ENCODE measurements at places on chromosomes 1 and 21.

DNA sequence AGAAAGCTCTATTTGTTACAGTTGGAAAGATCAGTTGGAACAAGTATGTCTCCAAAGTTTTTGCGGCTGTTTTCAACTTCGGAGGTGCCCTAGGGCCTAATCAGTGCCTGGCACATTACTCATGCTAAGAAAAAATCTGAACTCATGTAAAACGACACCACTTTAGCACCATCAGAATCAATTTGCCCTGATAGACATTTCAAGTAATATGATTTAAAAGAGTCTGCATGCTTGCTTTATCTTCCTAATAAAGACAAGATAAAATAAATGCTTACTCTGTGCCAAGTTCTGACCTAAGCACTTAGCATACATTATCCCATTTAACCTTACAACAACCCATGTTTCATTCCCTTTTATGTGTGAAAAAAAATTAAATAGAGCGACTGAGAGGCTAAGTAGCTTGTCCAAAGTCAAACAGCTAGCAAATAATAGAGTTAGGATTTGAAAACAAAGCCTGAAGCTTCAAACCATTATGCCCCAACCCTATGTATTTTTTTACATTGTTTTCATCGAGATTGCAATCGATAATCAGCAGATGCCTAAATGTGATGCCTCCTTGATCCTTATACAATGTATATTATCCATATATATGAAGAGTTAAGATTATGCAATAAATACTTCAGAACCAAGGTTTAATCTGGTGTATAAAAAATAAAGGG lies 91.3 kb downstream of the DENND1B start:
- DNase-seq = no peak

GRCh38 chr1:5779608-5780323 lies 212.5 kb downstream of the NPHP4 start:
- DNase-seq = no peak

- no peak for DNase-seq
These were observed 90.4 kb downstream of the INTS7 start for GRCh38 chr1:211944733-211945500.

- no peak for DNase-seq
These were observed 92.5 kb upstream of the ADGRL2 start for GRCh38 chr1:81708250-81708649.

- no peak for DNase-seq
These were observed 55.2 kb downstream of the MTR start for GRCh38 chr1:236850077-236850979.

- peak; percentile 61 for DNase-seq
These were observed 37.3 kb upstream of the COL6A2 start for GRCh38 chr21:46060596-46061061.

DNA sequence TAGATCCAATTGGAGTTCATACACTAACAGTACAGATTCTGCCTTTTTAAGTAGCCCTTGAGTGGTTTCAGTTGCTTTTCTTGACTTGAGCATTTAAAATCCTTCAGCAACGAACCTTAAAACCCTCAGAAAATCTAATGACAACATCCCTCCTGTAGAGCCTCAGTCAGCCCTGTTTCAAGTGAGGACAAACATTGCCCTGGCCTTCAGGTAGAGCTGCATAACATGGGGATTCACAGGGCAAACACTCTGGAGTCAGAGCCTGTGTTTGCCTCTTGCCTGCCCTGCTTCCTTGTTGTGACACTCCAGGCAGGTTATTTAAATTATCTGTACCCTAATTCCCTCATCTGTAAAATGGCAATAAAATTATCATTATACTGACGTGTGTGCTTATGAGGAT lies 96.1 kb upstream of the KCNA3 start:
- DNase-seq = no peak

DNA sequence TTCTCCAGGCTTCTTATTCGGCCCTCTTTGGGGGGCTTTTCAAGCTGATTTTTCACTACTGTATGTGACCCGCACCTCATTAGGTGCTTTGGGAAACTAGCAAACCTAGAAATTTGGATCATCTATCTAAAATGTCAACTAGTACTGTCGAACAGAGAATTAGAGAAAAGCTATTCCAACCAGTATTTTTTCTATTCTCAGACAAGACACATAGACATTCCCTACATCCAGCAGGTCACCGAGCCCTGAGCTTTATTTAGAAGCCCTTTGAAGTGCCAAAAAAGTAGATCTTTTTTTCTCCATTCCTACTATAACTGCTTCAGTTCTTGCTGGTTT lies 310 bp upstream of the SSR2 start:
- no peak for DNase-seq

DNA sequence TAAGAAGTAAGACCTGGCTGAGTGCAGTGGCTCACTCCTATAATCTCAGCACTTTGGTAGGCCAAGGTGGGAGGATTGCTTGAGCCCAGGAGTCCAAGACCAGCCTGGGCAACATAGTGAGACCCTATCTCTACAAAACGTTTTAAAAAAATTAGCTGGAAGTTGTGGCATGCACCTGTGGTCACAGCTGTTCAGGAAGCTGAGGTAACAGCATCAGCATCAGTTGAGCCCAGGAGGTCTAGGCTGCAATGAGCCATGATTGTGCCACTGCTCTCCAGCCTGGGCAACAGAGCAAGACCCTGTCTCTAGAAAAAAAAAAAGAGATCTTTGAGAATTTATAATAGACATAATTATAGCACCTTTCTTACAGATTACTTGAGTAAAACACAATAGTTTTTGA lies 36.0 kb downstream of the AGL start:
- no peak for DNase-seq

DNA sequence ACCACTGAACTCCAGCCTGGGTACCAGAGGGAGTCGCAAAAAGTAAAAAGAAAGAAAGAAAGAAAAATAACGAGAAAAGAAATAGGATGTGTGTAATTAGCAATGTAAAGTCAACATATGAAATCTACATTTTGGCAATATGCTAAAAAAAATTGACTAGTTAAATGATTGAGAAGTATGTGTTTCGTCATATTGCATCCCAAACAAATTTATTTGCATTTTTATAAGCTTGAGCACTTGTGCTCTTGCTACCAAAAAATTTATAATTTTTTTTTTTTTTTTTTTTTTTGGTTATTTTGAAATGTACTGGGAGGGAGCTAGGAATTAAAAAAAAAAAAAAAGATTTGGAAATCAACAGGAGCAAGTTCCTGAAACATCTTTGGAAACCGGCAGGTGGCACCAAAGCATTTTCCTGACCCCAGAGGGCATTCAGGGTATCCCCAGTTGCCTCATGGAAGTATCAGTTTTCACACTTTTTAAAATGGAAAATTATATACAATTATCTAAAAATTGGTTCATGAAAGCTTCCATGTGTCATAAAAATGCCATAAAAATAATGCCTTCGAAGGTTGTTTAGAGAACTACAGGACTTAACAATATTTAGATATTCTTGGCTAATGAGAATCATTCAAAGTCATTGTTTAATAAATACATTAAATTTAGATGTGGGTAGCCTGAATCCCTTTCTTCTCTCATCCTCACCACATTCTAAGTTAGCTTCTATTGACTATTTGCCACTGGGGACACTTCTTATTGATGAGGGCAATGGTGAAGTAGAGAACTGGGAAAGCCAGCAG lies 4.8 kb upstream of the HEATR1 start:
- DNase-seq = peak; percentile 41

DNA sequence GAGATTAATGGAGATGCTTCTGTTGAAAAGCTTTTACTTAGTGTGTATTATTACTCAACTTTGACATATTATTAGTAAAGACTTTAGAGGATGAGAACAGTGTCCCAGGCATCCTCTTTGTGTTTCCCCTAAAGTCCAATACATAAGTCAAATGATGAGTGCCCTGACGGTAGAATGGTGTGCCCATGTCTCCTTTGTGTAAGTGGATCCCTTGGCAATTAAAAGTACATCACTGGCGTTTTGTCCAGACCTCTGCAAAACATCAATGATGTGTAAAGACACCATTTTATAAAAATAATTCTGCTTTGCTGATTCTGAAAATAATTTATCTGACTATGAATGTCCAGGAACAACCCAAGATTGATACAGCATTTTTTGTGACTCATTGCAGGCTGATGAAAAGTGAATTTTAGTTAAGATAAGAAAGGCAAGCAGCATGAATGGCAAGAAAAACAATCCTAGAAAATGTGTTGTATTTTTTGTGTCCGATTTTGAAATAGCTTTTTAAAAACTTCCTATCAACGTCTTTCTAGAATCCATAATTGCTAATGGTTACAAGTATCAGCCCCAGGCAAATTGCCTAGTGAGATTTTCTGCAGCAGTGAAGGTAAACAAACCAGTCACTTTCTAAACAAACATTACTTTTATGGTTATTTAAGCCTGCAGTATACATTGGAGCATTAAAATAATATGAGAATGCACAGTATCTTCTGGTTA lies 251.5 kb downstream of the PTPRC start:
- DNase-seq = no peak

DNA sequence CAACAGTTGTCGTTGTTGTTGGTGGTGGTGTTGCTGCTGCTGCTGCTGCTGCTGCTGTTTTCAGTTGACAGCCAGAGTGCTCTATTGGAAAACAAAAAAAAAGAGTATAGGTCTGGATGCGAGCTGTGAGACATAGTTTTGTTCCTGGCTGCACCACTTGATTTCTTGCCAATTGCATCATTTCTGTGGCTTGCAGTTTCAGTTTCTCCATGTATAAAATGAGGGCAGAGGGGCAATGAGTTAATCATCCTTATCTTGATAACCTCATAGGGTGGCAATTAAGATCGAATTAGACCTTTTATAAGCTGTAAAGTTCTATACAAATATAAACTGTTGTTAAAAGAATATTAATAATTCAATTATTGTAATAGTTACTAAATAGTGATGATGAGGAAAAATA lies 156.7 kb downstream of the DMRTA2 start:
- DNase-seq = peak; percentile 21

DNA sequence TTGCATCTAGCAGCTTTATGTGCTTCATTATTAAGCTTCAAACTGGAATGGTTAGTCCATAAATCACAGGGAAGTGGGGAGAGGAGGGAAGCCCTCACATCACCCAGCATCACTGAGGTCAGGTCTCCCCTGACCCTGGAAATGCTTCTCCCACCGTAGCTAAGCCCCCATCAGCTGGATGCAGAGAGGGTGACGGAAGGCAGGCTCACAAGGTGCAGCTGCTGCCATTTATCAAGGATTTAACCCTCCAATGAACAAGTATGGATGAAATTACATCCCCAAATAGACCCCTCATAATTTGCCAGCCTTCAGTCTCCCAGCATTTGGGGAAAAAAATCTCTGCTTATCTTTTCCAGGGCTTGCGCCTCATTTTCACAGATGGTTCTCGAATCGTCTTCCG lies 60.8 kb downstream of the PGM1 start:
- no peak for DNase-seq

- no peak for DNase-seq
These were observed 7.8 kb downstream of the VANGL2 start for GRCh38 chr1:160407839-160408801.

DNA sequence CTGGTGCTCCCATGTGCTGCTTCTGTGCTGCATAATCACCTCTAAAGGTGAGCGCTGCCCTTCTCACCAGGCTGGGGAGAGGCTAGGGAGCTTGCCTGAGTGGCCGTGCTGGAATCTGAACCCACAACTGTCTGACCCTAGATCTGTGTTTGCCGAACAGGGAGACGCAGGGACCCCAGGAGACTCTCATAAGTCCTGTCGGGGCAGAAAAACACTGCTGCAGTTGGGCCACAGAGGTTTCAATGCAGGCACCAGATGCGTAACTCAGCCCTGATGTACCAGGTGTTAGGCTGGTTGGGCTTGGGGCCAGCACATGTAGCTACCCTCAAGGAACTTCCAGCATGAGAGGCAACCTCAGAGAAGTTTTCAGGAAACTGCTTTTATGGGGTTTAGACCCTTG lies 49.5 kb upstream of the DMRTB1 start:
- DNase-seq = no peak

GRCh38 chr1:164720440-164721227 lies 161.7 kb downstream of the PBX1 start:
- DNase-seq = no peak

- no peak for DNase-seq
These were observed 48.2 kb upstream of the RGS21 start for GRCh38 chr1:192268468-192269052.

- DNase-seq = no peak
These were observed 30.3 kb downstream of the TCP10L start for GRCh38 chr21:32554832-32555638.

DNA sequence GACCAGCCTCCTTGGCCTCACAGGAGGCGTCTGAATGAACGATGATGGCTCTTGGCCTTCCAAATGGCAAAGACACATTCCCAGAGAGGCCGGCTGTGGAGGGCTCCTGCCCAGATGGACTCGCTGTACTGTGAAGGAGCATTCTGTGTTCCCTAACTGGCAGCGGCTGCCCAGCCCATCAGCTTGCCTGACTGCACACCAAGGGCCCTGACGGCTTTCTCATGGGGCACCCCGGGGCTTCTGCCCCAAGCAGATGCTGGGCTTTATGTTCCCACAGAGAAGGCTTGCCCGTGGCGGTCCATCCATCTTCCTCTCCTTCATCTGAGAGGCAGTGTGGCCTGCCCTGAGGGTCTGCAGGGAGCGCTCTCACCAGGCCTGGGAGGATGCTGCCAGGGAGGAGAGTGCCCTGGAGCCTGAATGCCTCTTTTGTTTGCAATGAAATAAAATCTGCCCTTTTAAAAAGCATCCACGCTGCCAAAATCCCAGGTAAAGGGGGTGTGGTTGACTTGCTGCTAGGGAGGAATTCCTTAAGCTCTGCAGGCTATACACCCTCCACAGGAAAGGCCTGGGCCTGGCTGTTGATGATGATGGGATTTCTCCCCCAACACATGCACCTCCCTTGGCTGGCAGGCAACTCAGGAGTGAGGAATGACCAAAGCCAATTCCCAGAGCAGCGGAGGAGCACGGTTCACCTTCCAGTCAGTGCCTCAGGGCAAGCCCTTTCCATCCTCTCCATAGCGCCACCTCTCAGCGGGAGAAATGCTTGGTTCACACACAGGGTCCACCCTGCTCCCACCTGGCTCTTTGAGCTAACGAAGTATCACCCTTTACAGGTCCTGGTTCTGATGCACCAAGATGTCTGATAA lies 84.6 kb upstream of the SSX2IP start:
- DNase-seq = no peak

DNA sequence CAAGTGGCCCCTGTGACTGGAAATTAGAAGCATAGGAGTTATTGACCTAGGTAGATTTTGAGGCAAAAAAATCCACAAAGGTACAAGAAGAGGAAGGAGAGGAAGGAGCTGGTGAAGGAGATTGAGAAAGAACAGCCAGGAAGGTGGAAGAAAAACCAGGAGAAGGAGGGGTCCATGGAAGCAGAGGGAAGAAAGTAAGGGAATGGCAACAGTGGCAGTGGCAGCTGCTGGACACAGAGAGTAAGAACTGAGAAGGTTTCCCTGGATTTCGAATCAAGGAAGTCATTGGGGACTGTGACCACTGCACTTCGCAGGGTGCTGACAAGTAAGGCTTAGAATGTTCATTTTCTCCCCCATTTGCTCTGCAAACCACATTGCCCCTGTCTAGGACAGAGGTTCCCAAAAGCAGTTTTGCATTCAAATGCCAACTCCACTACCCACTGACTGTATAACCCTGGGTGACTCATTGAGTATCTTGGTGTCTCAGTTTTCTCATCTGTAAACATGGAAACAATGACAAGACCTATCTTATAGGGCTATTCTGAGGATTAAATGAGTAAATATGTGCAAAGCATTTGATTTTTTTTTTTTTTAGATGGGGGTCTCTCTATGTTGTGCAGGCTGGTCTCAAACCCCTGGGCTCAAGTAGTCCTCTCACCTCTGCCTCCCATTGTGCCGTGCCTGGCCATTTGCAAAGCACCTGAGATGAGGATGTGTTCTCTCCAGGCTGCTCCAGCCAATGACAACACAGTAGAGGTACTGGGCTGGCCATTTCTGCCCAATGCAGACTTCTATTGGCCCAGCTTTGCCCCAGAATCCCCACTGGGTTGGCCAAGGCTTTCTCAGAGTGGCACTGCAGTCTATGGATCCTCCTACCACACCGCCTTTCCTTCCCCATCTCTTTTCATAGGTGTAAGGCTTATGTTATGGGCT lies 9.3 kb upstream of the CAPN2 start:
- no peak for DNase-seq
